Thoracic aorta (tissue), 2 donors: ENCODE measurements at places on chromosomes 12 and 14. TPM values are rescaled to one million over a fixed set of nuclear protein-coding genes. Genes with fewer than 3 reads are reported as not detected.

The CCDC92 gene
- total RNA-seq, result 58.9 TPM

The TNFAIP2 gene
- total RNA-seq, result 228 TPM

The KANSL2 gene
- 31.3 TPM for total RNA-seq

The KSR2 gene
- 0.07 TPM for total RNA-seq

The CCND2 gene
- total RNA-seq, result 108 TPM

The PPM1H gene
- total RNA-seq, result 10.3 TPM

The POTEG gene
- not detected for total RNA-seq

The NKX2-1 gene
- not detected for total RNA-seq

The GYS2 gene
- total RNA-seq, result not detected

The CACNA2D4 gene
- total RNA-seq, result 12.3 TPM

The SETD1B gene
- 21.9 TPM for total RNA-seq

GRCh38 chr14:103816991-103817390 lies 30.4 kb downstream of the PPP1R13B start:
- DNase-seq, result no peak
- H3K4me1 ChIP-seq, result peaks cover 15% of the 10 kb centered on the region
- H3K4me3 ChIP-seq, result no peak overlapping the region
- H3K27me3 ChIP-seq, result no peaks in the 10 kb centered on the region

DNA sequence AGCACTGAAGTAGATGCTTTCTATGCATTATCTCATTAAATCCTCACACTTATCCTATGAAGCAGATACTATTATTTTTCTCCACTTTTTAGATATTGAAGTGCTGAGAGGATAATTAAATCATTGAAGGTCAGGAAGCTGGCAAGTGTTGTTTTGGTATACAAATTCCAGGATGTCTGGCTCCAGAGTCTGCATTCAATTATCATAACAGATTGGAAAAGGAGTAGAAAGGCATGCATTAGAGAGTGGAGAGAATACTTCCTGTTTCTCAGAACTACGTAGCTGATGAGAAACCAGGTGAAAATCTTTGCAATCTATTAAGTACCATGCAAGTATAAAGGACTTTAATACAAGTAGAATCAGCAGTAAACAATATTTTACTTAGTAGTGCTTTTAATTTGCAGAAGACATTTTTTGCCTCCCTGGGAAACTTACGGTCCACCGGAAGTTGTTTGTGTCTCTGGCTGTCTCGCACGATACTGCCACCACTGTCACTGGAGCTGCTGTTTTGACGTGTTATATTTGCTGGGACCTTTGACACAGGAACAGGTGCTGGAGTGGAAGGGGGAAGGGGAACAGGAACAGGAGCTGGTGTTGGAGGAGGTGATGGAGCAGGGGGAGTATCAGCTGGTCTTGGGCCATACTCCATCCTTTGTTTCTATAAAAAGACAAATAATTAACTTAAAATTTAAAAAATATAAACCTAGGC lies 158.0 kb downstream of the EPS8 start:
- peak overlapping the region; percentile 92 for H3K27ac ChIP-seq
- no peaks in the 10 kb centered on the region for H3K27me3 ChIP-seq
- no peaks in the 10 kb centered on the region for H3K36me3 ChIP-seq
- H3K4me3 ChIP-seq, result no peak overlapping the region
- peaks cover 51% of the 10 kb centered on the region for H3K4me1 ChIP-seq

DNA sequence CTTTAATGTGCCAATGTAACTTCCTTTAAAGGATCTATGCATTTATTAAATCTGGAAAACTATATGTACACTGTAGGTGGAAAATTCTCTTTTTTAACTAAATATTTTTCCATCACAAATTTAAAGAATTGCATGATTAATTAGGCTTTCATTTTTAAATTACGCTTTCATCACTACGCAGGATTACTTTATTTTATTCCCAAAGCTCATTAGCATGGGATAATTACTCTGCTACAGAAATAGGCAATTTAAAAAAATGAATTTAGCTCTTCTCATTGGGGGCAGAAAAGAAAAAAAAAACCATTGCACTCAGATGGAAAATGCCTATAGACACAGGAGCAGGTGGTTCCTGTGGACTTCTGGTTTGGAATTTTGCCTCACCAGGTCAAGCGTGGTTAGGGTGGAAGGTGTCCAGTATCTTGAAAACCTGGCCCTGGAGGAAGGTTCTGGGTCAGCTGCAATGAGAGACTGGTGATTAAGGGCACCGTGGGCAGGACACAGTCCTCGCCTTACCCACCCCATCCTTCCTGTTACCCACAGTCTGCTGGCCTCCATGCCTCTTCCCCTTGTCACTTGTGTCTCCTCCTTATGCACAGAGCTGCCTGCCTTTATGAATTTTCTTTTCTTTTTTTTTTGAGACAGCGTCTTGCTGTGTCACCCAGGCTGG lies 17.3 kb upstream of the RIN3 start:
- no peaks in the 10 kb centered on the region for H3K4me1 ChIP-seq
- no peaks in the 10 kb centered on the region for H3K36me3 ChIP-seq
- no peak overlapping the region for H3K27ac ChIP-seq

- peak overlapping the region; percentile 96 for H3K27ac ChIP-seq
- H3K4me3 ChIP-seq, result peak overlapping the region; percentile 74
- no peaks in the 10 kb centered on the region for H3K36me3 ChIP-seq
- DNase-seq, result no peak
- H3K4me1 ChIP-seq, result peaks cover 42% of the 10 kb centered on the region
Observed at GRCh38 chr14:32434880-32435279, 105.8 kb downstream of the AKAP6 start.

DNA sequence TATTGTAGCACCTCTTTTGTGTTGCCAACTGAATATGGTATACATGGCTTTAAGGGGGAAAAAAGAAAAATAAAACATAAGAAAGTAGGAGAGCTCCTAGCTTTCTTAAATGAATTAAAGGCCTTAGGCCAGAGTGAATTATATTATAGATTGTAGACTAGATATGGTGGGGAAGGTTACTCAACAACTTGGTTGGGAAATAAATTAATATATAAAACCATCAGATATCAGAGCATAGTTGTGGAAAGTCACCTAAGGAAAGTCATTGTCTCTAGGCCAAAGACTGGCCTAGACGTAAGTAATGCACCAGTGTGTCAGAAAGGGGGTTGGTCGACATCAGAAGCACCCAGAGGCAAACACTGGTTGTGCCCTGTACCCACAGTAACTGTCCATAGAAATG lies 391.8 kb downstream of the RAD51B start:
- peak overlapping the region; percentile 61 for H3K27ac ChIP-seq
- H3K4me3 ChIP-seq, result no peak overlapping the region
- peaks cover 24% of the 10 kb centered on the region for H3K4me1 ChIP-seq
- no peaks in the 10 kb centered on the region for H3K36me3 ChIP-seq
- DNase-seq, result no peak

- no peak for DNase-seq
- no peaks in the 10 kb centered on the region for H3K27me3 ChIP-seq
- no peaks in the 10 kb centered on the region for H3K36me3 ChIP-seq
- no peaks in the 10 kb centered on the region for H3K4me1 ChIP-seq
- no peak overlapping the region for H3K4me3 ChIP-seq
Observed at GRCh38 chr12:132451836-132452195, 38.1 kb upstream of the FBRSL1 start.

DNA sequence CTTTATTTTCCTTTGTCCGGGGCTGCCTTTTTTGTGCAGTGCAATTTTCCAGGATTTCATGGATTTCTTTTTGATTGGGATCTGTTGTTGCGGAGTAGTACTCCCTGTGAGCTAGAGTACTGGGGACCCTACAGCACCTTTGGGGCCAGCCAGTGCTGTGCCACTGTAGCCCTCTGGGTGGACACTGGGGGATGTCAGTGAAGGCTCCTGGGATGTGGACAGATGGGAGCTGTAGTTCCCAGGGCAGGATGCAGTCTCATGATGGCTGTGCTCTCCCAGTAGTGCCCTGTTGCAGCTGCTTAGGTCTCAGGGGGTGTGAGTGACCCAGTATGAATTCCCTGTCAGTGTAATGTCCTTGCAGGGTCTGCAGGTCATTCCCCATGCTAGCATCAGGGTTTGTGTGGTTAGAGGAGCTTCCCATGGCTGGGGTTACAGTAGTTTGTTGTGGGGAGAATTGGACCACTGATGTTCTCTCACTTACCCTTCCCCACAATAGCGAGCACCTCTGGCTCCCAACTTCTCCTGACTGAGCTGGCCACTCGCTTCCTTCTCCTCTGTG lies 72.2 kb downstream of the BRMS1L start:
- no peak overlapping the region for H3K4me3 ChIP-seq
- H3K27me3 ChIP-seq, result no peaks in the 10 kb centered on the region
- DNase-seq, result no peak
- no peaks in the 10 kb centered on the region for H3K36me3 ChIP-seq
- H3K27ac ChIP-seq, result no peak overlapping the region

DNA sequence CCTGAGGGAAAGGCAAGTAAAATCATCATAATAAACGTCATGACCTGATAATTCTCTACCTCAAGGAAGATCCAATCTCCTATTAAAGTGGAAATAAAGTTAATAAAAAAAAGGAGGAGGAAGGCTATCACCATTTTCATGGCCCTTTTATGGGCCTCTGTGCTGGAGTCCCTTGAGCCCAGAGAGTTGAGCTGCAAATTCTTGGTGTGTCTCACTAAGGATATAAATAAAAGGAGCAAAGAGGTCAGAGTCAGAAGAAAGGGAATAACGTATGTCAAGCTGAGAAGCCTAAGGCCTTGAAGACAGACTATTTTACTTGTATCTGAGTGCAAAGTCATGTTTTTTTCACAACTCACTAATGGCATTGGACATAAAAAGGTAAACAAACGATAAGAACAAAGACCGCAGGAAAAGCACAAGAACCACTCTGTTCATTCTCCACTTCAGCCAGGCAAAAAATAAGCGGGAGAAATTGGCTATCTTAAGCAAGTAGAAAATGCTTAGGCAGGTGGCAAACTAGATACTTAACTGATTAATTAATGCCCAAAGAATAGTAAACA lies 12.0 kb upstream of the SMIM10L1 start:
- H3K27me3 ChIP-seq, result no peaks in the 10 kb centered on the region
- no peak for DNase-seq
- no peak overlapping the region for H3K27ac ChIP-seq

GRCh38 chr12:65951697-65952096 lies 127.4 kb downstream of the HMGA2 start:
- H3K36me3 ChIP-seq, result no peaks in the 10 kb centered on the region
- H3K27ac ChIP-seq, result no peak overlapping the region
- no peak overlapping the region for H3K4me3 ChIP-seq
- H3K27me3 ChIP-seq, result no peaks in the 10 kb centered on the region
- DNase-seq, result no peak
- peaks cover 10% of the 10 kb centered on the region for H3K4me1 ChIP-seq

DNA sequence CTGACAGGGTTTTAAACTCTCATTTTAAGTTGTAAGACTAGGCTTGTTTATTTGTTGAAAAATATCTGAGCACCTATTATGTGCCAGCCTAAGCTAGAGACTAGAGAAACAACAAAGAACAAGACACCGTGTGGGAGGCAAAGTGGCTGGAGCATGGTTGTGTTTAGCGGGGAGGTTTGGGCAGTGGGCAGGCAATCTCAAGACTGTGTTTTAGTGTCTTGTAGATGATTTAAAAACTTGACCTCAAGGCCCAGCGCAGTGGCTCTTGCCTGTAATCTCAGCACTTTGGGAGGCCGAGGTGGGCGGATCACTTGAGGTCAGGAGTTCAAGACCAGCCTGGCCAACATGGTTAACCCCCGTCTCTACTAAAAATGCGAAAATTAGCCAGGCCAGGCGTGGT lies 7.8 kb downstream of the RPL36AL start:
- H3K4me3 ChIP-seq, result no peak overlapping the region
- no peaks in the 10 kb centered on the region for H3K4me1 ChIP-seq
- no peaks in the 10 kb centered on the region for H3K36me3 ChIP-seq
- H3K27me3 ChIP-seq, result no peaks in the 10 kb centered on the region
